ENCODE measurements at places on chromosomes 3 and 15.

- no peak overlapping the region for H3K27ac ChIP-seq
- peaks cover 1% of the 10 kb centered on the region for H3K27me3 ChIP-seq
- no peaks in the 10 kb centered on the region for H3K4me1 ChIP-seq
- no peak overlapping the region for H3K4me3 ChIP-seq
- no peak for DNase-seq
These were observed 18.1 kb downstream of the DAZL start for GRCh38 chr3:16587047-16587680.

- no peaks in the 10 kb centered on the region for H3K4me1 ChIP-seq
- no peak for DNase-seq
- H3K4me3 ChIP-seq, result no peak overlapping the region
- no peaks in the 10 kb centered on the region for H3K36me3 ChIP-seq
- H3K27me3 ChIP-seq, result no peaks in the 10 kb centered on the region
These were observed 272.0 kb upstream of the RGMA start for GRCh38 chr15:93360976-93361375.

DNA sequence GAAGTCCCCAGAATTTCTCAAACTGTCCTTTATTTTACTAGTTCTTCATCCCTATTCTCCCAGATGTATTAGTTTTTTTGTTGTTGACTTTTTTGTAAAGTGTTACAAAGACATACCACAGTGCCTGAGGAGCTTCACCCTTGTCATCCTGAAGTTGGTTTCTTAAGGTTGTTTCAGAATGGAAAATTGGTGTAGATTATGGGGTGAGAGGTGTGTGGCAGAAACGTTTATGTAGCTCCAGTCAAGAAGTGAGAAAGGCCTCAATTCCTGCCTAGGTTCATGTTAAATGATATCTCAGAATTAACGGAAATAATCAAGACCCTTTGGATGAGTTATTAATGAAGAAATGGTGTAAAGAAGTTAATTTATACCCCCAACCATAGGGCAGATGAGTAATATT lies 6.8 kb downstream of the EDEM1 start:
- no peaks in the 10 kb centered on the region for H3K27me3 ChIP-seq
- H3K27ac ChIP-seq, result peak overlapping the region; percentile 97
- DNase-seq, result no peak
- H3K4me1 ChIP-seq, result peaks cover 66% of the 10 kb centered on the region
- H3K4me3 ChIP-seq, result peak overlapping the region; percentile 31

- DNase-seq, result no peak
- no peaks in the 10 kb centered on the region for H3K27me3 ChIP-seq
- no peak overlapping the region for H3K4me3 ChIP-seq
- H3K36me3 ChIP-seq, result peaks cover 3% of the 10 kb centered on the region
- no peak overlapping the region for H3K27ac ChIP-seq
These were observed 11.8 kb downstream of the CYFIP1 start for GRCh38 chr15:22968366-22968765.

DNA sequence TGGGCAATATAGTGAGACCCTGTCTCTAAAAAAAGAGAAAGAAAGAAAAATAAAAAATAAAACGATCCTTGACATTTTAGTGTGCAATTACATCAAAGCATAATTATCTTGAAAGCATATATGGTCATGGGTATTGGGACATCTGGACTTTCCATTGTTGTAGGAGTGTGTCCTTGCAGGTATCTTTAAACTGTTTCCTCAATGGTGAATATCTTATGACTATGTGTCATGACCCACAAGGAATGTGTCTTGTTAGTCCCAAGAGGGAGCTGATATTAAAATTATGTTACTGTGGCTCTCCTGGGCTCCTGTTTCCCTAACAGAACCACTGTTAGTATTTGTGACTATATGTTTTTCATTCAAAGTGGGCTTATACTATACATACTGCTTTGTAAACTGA lies 26.6 kb downstream of the EIF1B start:
- H3K27me3 ChIP-seq, result peaks cover 4% of the 10 kb centered on the region
- H3K4me1 ChIP-seq, result peaks cover 2% of the 10 kb centered on the region
- no peak overlapping the region for H3K27ac ChIP-seq

GRCh38 chr3:122103821-122104514 lies 48.8 kb downstream of the CD86 start:
- no peak for DNase-seq
- H3K4me3 ChIP-seq, result no peak overlapping the region
- peak overlapping the region; percentile 68 for H3K27ac ChIP-seq
- H3K27me3 ChIP-seq, result no peaks in the 10 kb centered on the region
- peaks cover 18% of the 10 kb centered on the region for H3K4me1 ChIP-seq

- H3K4me3 ChIP-seq, result no peak overlapping the region
- H3K27me3 ChIP-seq, result no peaks in the 10 kb centered on the region
- no peak overlapping the region for H3K27ac ChIP-seq
- no peak for DNase-seq
- H3K4me1 ChIP-seq, result peaks cover 31% of the 10 kb centered on the region
These were observed 44.0 kb upstream of the HERC1 start for GRCh38 chr15:63877713-63878271.

DNA sequence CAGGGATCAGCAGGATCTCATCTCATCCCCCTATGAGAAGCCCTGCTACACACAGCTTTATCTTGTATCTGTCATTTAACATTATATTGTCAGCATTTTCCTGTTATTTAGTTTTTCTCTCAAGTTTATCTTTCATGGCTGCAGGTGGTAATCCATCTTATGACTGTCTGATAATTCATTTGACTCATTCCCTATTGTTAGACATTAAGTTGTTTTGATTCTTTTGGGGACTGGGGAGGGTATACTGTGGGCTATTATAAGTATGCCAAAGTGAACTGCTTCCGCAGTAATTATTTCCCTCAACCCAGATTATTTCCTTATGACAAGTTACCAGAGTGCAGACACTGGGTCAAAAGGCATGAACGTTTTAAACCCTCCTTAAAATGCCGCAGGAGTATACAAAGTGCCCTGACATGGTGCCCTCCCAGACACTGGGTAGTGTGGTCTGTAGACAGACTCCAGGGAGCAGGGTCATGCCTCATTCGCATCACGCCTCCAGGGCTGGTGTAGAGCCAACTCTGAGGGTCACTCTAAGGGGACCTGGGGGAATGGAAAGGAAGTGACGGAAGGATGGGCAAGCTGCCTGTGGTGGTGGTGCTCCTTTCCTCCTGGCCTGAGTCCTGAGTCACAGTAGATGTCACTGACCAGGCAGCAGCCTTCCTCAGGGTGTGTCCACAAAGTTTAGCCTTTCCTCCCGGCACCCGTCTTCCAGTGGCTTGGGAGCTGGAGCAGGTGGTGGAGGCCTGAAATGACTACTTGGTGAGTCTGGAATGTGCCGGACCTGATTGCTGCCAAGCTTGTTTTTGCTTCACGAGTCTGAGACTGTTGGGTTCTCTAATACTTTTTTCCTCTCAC lies 11.6 kb downstream of the GPR160 start:
- H3K27ac ChIP-seq, result peak overlapping the region; percentile 2
- no peak overlapping the region for H3K4me3 ChIP-seq
- H3K36me3 ChIP-seq, result peaks cover 6% of the 10 kb centered on the region
- DNase-seq, result no peak

Measured in memory B cell (primary cell).